Ureter (tissue), 1 donor: ENCODE measurements at places on chromosomes 4 and X. TPM values are rescaled to one million over a fixed set of nuclear protein-coding genes. Genes with fewer than 3 reads are reported as not detected.
A peak's percentile ranks its signal among the peaks of the same experiment; 100 is the strongest.

DNA sequence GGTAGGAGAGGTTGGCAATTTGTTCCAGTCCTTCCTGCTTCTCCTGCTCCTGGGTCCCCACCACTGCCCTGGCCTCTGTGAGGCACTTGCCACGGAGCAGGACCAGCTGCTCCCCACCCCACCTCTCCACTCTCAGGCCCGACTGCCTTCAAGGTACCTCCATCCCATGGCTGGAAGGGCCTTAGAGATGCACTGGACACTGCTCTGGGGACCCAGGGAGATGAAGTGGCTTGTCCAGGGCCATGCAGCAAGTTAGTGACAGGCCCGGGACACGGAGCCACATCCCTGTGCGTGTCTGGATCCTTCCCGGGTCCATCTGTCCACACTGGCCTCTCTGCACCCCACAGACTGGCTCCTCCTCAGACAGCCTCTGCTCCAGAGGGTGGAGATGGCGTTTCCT, 105.3 kb downstream of the CPZ start:
- peak; percentile 17 for DNase-seq

Gene SPANXC
- total RNA-seq: not detected

DNA sequence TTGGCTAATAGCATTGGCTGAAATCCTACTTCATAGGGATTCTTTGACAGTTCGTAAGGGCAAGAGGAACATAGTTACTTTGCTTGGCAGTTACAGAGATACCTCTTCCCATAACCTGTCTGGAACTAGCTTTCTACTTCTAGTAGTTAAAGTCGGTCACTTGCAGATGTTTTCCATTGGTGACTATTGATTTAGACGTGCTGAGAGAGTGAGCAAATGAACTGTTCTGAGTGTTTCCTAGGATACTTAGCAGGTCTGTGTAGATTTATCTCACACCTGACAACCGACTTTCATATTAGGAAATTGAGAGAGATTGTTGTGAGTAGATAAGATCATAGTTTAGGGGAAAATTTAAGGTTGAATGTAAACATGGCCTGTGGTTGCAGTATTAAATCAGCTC, 116.8 kb downstream of the TSPAN7 start:
- no peak for DNase-seq

- no peak for DNase-seq
Observed at GRCh38 chr4:144633215-144633614, 12.7 kb upstream of the HHIP start.

DNA sequence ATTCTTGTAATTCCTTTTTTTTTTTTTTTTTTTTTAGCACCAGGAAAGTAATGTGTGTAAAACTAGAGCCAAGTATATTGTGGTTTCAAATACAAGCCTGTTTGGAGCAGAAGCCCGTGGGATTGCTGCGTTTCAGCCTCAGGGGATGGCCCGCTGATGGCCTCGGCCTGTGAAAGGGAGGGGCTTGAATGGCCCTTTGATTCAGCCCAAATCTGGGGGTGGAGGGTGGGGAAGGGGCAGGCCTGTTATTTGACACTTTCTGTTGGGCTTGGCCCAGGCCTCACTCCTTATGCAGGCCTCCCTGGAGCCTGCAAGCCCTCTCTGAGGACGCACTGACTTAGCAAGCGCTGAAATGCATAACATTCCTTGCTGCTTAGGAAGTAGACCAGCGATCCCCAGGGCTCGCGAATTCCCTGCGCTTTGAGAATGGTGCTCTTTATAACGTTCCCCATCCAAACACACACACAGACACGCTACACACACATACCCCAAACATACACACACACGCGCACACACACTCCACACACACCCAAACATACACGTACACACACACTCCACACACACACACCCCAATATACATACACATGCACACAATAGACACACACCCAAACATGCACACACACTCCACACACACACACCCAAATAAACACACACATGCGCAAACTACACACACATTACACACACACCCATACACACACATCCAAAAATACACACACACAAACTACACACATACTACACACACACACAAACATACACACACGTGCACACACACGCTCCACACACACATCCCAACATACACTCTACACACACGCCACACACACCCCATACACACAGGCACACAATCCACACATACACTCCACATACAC, 29.6 kb downstream of the TLR10 start:
- DNase-seq: peak; percentile 80

GRCh38 chrX:153492543-153492942, 2.2 kb upstream of the BGN start:
- no peak for DNase-seq

DNA sequence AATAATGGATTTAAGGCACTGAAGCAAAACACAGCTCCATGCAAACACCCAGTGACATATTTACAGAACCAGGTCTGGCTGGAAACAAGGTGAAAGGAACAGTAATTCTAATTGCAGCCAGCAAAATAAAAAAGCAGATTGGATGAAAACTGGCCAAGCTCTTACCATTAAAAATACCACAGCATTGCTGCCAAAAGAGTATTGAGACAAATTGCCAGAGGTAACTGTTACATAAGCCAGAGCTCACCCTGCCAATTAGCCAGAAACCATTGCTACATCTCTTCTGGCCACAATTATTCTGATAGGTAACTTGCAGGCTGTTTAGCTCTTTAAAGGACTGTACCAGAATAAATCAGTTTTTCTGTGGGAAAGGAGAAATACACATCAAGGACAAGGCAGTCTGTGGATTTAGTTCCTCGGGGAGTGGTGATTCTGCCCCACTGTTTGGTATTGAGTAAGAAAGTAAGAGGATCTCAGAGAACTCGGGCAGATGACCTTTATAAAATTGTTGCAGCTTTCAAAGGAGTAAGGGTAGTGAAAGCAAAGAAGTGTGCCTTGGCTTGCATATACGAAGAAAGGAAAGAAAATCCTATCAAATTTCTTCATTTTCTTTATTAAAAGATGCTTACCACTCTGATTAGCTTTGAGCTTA, 369.5 kb downstream of the PPP3CA start:
- DNase-seq: no peak
